ENCODE measurements at places on chromosomes 3 and 15.

GRCh38 chr3:83928903-83929302 lies 1029.9 kb upstream of the CADM2 start:
- no peak for DNase-seq

GRCh38 chr3:165770781-165771180 lies 66.4 kb downstream of the BCHE start:
- no peak for DNase-seq

GRCh38 chr3:10116928-10117327 lies 1.5 kb downstream of the BRK1 start:
- no peak for DNase-seq

DNA sequence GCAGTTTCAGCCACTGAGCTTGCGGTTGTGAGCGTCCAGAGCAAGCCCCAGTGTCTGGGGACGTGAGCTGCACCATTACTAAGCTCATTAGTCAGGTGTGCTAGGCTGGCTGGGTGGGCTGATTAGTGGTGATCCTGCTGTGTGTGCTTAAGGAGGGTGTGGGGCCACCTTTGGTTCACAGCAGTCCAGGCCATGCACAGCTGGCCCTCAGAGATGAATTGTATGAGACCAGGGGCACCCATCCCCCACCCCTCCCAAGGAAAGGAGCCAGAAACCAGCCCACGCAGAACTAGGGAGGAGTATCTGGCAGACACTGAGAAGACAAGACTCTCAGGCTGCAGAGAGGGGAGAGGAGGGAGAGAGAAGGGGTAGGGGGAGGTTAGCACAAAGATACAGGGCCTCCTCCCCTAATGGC lies 3.8 kb downstream of the TYRO3 start:
- peak; percentile 51 for DNase-seq

DNA sequence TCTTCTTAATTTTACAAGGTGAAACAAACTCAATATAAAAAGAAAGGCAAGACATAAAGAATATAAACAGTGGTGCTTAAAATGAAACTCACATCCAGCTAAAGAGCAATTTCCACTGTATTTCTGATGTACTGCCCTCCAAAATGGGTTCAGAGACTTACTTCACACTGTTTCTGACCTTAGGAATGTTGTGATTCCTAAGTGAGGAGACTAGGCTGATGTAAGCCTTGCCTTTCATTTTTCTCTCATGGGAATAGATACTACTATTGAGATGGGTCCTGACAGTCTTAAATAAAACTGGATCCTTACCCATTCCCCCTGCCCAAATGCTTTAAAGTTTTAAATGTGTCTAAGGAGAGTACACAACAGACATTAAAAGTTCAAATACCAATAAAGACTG lies 86.9 kb downstream of the CBLB start:
- no peak for DNase-seq

GRCh38 chr3:166478356-166478755 lies 641.1 kb upstream of the BCHE start:
- DNase-seq, result no peak

GRCh38 chr3:30476368-30477084 lies 129.9 kb upstream of the TGFBR2 start:
- no peak for DNase-seq

- no peak for DNase-seq
Measured at GRCh38 chr15:50182219-50183013, 420 bp downstream of the SLC27A2 start.

- DNase-seq, result no peak
Measured at GRCh38 chr3:101495552-101495951, 17.5 kb downstream of the SENP7 start.

GRCh38 chr3:114606336-114606735 lies 312.5 kb downstream of the TIGIT start:
- no peak for DNase-seq

- DNase-seq, result no peak
Measured at GRCh38 chr3:195198426-195199346, 72.3 kb downstream of the XXYLT1 start.

DNA sequence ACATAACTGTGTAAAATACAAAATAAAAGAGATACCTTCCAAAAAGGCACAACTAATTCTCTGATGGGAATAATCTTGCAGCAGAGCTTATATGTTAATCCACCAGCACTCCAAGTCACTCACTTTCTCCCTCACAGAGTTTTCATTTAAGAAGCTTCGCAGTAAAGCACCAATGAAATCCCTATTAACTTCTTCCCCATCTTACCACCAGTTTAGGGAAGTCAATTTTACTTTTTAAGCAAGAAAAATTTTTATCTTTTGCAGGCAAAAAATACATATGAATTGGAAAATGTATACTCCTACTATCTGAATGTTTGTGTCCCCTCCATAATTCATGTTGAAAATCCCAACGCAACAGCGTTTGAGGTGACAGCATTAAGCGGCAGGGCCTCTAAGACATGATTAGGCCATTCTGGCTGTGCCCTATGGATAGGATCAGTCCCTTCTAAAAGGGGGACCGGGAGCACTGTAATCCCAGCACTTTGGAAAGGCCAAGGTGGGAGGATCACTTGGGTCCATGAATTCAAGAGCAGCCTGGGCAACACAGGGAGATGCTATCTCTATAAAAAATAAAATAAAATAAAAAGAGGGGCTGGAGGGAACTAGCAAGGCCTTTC lies 435.8 kb downstream of the SHQ1 start:
- no peak for DNase-seq

- no peak for DNase-seq
Measured at GRCh38 chr3:56375654-56376053, 92.6 kb downstream of the ERC2 start.

DNA sequence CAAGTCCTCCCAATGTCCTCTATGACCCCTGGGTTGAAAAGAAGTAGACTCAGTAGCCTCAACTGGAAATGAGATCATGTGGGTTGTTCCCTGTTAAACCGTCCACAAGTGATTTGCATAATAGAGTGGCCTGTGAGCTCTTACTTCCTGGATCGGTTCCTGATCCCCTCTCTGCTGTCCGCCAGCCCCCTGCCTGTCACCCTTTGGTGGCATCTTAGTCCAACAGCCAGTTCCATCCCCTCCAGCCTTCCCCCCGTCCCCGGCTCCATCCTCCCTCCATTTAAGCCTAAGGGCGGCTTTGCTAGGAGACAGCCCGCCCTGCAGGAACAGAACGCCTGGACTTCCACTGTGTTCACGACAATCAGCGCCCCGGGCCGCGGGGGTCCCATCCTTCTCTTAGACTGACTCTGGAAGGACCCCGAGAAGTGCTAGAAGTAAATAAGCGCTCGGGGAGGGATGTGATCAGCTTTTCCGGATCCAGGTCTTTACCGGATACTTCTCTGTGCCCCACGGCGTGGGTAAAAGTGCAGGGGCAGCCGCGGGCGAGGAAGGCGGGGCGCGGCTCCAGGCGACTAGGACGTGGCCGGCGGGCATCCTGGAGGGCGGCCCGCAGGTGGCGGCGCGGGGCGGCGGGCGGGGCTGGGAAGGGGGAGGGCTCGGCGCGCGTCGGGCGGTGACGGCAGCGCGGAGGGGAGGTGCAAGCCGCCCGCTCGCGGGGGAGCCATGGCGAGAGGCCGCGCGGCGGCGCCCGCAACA lies 51.2 kb upstream of the ULK4 start:
- peak; percentile 54 for DNase-seq

DNA sequence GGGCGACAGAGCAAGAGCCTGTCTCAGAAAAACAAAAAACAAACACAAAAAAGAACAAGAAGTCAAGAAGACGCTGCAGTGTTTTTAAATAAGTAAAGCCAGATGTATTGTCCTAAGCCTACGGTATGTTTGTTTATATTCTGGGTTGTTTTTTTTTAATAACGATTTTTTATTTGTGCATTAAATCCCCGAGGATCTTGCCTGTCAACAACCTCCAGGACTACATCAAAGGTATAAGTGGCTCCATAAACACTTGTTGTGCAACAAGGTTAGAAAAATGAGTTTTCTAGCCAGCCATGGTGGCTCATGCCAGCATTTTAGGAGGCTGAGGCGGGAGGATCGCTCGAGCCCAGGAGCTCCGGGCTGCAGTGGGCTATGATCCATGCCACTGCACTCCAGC lies 26.1 kb downstream of the ITGB5 start:
- DNase-seq, result no peak

GRCh38 chr3:115709093-115709492 lies 85.8 kb downstream of the GAP43 start:
- no peak for DNase-seq

DNA sequence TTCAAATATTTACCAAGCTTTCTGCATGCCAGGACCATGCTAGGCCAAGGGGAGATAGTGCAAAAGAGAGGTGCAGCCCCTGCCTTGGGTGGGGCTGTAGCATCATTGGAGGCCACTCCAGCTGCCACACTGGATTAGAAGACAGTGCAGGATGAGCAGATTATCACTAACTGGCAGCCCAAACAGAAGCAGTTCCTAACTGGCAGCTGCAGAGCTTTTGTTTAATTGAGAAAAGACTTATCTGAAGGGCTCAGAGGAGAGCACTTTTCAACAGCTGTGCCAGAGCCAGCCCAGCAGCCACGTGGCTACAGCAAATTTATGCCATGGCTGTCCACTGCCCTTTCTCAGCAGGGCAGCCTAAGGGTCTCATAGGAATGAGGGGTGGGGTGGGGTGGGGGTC lies 13.5 kb upstream of the ACSBG1 start:
- DNase-seq, result no peak

DNA sequence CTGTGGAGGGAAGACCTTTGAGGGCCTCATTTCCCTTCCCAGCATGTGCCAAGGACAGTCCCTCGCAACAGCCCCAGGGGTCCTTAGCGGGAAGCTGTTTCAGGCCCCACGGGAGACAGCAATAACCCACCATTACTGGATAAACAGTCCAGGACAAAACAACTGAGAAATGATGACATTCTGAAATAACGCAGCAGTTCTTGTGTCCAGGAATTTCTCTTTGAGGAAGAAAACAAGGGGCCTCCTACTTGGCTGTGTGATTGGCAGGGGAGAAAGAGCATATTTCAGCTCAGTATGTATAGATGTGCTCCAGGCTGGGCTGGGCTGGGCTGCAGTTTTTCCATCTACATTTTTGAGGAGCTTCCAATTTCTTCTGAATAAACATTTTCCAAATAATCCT lies 82.2 kb upstream of the THBS1 start:
- DNase-seq, result no peak

GRCh38 chr15:69592954-69593353 lies 140.3 kb downstream of the RPLP1 start:
- DNase-seq, result no peak

DNA sequence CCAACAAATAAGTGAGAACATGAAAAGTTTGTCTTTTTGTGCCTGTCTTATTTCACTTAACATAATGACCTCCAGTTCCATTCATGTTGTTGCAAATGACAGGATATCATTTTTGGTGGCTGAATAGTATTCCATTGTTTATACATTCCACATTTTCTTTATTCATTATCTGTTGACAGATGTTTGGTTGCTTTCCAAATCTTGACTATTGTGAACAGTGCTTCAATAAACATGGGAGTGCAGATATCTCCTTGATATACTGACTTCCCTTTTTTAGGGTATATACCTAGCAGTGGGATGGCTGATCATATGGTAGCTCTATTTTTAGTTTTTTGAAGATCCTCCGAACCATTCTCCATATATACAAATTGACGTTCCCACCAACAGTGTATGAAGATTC lies 19.1 kb upstream of the CD200R1L start:
- DNase-seq, result no peak

- DNase-seq, result no peak
Measured at GRCh38 chr15:81157939-81158223, 23.8 kb downstream of the CFAP161 start.

Data from globus pallidus (tissue), 1 donor.